ENCODE measurements at places on chromosomes 1 and 21.
A peak's percentile ranks its signal among the peaks of the same experiment; 100 is the strongest.

GRCh38 chr1:147171399-147172167, 687 bp downstream of the PRKAB2 start:
- DNase-seq = no peak

DNA sequence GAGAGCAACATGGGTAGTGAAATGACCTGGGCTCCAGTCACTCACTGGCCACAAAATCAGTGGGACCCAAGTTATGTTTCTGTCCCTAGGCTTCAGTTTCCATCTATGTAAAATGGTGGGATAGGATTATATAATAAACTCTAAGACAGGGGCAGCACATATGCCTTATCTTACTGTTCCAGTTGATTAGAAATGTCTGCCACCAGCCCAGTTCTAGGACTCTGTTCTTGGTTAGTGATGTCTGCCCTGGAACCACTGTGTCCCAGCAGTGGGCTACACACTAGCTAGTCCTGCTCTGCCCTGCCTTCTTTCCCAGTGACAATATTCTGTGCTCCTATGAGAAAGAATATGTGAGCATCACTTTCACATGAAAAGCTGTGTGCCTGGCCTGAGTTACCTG, 138.3 kb downstream of the PCNX2 start:
- DNase-seq = no peak

DNA sequence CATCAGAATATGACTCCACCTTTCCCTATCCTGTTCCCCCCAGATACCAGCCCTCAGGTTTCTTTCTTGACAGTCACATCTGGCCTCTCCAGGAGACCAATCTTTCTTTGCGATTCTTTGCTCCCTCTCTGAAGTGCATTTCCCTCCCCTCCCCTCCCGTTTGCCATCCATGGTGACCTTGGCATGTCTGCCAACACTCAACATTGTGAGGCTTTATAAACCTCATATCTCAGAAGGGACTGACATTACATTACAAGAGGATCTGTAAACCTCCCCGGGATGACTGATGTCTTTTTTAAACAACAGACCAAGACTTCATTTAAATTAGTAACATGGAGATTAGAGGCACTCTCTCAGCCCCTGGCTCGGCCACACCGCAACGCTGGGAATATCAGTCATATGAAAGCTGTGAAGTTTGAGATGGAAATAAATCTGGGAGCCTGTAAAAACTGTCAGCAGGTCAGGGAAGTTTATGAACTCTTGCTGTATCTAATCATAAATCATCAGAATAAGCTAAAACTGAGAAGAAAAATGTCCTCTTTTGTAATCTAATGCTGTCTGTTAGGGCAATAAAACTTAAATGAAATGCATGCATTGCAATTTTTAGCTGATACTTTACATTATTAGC, 401.7 kb upstream of the PROX1 start:
- no peak for DNase-seq

- DNase-seq = no peak
Observed at GRCh38 chr1:53552146-53552861, 93.1 kb downstream of the DMRTB1 start.

DNA sequence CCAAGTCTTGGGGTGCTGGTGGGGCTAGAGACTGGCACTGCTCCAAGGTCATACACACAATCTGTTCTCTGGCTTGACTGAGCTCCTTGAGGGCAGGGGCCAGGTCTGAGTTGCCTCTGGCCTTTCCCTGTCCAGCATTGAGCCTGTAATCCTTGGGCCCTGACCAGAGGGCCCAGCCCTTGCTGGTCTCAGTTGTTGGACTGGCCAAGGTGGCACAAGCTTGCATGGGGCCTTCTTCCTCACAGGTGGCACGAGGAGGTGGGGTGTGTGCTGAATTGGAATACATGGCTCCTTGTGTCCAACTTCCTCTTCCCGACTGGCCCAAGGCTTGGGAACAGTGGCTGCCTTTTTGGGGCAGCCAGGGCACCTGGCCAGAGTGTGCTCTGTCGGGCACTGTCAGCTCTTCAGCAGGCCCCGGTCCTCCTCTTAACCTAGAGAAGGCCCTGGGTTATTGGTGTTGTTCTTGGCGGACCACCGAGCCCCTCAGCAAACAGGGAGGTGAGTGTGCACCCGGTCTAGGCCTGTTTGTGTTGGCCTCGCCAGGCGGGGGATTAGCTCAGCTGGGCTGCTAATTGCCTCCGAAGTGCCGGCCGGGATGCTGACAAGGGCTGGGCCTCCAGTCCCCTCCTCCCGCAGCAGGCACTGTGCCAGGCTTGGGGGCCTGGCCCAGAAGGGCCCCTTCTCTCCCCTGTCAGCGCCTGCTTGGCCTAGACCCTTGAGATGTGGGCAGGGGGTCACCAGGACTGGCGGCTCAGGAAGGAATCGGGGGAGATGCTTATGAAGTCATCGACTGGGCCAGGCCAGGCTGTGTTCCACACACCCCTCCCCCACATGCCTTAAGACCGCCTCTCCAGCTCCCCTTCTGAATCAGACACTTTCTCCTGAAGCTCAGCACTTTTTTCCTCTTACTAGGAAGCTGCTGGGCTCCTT, 28.5 kb downstream of the WNT4 start:
- DNase-seq = no peak

DNA sequence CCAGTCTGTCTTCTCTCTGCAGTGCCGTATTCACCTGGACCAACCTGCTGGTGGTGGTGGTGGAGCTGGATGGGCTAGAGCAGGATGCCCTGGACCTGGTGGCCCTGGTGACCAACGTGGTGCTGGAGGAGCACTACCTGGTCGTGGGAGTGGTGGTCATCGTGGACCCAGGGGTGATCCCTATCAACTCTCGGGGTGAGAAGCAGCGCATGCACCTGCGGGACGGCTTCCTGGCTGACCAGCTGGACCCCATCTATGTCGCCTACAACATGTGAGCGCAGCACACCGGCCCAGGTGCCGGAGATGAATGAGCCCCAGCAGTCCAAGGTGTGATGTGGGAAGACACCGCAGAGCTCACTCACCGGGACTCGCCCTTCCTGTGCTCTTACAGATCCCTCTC, 37.5 kb downstream of the S100B start:
- no peak for DNase-seq

GRCh38 chr1:166974647-166975345, 544 bp downstream of the ILDR2 start:
- DNase-seq = peak; percentile 10

DNA sequence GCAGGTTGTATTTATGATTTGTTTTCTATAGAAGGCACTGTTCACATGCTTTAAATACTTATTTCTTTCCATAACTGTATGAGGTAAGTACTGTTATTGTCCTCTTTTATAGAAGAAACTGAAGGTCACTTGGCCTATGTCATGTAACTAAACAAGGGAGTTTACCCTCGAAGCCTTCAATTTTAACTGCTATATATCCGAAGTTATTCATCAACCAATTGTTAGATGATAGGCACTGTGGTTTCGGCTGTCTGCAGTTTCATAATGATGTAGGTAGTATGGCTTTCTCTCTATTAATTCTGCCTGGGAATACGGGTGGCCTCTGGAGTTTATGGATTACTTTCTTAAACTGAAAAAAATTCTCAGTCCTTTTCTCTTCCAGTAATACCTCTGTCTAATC, 413.3 kb upstream of the ADGRL2 start:
- DNase-seq = no peak

DNA sequence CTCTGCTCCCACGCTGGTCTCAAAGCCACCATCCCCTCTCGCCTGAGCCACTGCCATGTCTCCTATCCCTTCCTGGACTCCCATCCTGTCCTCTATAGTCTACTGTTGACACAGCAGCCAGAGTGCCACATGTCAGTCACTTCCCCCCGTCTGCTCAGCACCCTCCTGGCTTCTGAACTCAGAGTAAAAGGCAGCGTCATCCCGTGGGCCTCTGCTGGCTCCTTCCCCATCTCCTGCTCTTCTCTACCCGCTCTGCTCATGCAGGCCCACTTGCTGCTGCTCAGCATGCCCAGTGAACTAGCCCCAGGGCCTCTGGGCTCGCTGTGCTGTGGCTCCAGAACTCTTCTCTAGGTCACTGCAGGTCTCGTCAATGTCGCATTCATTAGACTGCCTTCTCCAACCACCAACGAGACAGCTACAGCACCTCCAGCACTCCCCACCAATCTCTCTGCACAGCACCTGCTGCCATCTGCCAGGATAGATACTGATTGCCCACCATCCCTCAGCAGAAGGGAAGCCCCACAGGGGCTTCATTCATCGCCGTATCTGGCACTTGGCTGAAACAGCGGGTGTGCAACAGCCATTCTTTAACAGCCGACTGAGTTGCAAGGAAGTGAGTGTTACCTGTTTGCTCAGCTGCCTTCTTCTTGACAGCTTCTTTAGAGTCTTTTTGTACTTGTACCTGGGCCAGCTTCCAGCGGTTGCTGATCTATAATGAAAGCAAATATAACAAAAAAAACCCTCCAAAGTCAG, 11.8 kb upstream of the SRM start:
- no peak for DNase-seq

- no peak for DNase-seq
Observed at GRCh38 chr1:16174261-16174868, 18.5 kb upstream of the EPHA2 start.

- DNase-seq = no peak
Observed at GRCh38 chr1:93672069-93672468, 9.6 kb downstream of the BCAR3 start.

GRCh38 chr1:56993475-56993874, 27.7 kb upstream of the C8B start:
- DNase-seq = no peak

- no peak for DNase-seq
Observed at GRCh38 chr1:102470767-102471166, 474.0 kb upstream of the OLFM3 start.

- no peak for DNase-seq
Observed at GRCh38 chr1:75208862-75209261, 74.7 kb downstream of the LHX8 start.

GRCh38 chr1:29744684-29745490, 508.6 kb downstream of the PTPRU start:
- no peak for DNase-seq

GRCh38 chr1:27301582-27302199, 20.3 kb upstream of the TMEM222 start:
- no peak for DNase-seq

- DNase-seq = no peak
Observed at GRCh38 chr1:167964646-167965045, 27.8 kb upstream of the MPC2 start.

All from CD4-positive, alpha-beta T cell treated with Interleukin-2 at 100 ng/mL for 4 hours (primary cell).